ENCODE measurements at places on chromosomes 3 and 15.

DNA sequence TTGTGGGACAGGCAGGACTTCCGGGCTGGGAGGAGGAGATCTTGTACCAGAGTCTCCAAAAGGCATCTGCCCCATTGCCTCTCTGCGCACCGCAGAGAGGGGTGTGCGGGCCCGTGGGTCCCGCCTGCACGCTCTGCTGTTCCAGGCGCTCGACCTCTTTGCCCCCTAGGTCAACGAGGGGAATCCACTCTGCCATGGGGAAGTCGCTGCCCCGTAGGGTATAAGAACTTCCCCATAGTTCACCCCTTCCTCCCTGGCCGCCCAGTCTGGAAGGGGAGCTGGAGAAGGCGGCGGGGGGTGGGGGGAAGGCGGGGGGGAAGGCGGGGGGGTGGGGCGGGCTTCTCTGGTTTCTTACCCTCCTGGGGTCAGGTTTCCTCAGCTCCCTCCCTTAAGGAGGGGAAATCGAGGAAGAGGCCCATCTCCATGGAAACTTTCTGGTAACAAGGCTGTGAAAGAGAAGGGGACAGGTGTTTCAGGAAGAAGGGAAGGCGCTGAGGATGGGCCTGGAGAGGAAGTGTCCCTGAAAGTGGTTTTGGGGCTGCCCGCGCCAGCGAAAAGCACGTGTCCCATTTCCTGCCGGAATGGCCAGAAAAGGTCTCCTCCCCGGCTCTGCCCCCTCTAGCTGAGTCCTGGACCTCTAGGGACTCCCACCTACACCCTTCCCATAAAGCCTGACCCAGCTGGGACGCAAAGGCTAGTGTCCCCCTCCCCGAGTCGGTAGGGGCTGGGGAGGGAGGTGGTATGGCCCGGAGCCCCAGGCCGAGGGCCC, 27.5 kb downstream of the NR1I2 start:
- no peak for DNase-seq

GRCh38 chr15:88803241-88803919, at the start of gene ACAN:
Gene ACAN, plus strand, starts transcription at chr15:88803436. Its CDS starts 32,771 bp downstream, at chr15:88836207.
- DNase-seq = no peak

DNA sequence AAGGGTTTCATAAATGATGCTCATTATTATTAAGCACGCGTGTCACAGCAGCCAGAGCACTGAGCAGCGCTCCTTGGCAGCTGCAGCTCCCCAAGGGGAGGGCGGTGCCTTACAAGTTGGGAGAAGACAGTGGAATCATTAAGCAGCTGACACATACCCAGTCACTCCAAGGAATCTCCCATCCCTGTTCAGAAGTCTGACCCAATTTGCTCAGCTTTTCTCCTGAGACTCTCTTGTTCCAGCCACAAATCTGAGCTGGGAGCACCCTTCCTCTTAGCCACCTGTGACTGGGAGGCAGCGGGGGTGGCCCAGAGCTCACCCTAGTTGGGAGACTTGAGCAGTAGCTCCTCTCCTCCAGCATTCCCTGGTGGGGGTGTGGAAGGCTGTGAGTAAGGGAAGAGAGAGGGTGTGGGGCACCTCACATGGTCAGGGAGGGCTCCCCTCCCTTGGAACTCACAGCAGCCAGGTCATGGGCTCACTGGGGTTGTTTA, 64.3 kb downstream of the DUT start:
- no peak for DNase-seq

DNA sequence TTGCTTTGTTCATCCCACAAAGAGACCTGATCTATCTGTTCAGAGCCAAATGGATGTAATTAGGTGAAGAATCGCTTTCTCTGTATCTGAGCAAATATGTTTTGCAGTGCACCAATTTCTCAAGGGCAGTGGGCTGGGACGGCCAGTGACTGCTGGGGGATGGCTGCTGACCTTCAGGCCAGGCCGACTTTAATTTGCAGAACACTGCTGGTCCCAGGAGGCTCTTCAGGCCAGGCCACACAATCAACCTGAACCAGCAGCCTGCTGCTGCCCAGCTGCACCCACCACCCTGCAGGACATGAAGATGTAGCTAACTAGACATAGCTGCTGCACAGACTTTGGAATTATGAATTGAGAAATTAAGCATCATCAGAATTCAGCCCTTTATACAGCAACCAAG, 194.4 kb upstream of the ONECUT1 start:
- no peak for DNase-seq

DNA sequence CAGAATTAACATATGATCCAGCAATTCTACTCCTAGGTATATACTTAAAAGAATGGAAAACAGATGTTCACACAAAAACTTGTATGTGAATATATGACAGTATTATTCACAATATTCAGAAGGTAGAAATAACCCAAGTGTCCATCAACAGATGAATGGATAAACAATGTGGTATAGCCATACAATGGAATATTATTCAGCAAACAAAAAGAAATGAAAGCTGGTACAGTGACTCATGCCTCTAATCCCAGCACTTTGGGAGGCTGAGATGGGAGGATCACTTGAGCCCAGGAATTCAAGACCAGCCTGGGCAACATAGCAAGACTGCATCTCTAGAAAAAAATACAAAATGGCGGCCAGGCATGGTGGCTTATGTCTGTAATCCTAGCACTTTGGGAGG, 129.4 kb downstream of the RBPMS2 start:
- DNase-seq = no peak

GRCh38 chr15:45162771-45163507, 24.8 kb downstream of the SHF start:
- DNase-seq = peak; percentile 68

DNA sequence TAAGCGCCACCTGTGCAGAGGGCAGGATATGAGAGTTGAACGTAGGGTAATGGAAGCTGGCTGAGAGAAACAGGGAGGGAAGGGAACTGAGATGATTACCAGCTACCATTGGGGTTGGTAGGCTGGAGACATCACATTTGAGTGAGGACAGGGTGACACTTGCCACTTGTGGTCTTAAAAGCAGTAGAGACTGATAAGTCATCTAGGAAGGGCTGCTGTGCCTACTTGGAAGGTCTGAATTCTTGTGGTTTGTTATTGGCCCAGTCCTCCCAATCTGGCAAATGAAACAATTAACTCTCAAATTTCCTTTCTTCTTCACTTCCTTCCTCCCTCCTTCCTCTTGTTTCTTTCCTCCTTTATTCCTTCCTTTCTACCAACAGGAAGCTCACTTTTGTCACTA, 46.8 kb downstream of the COL6A5 start:
- DNase-seq = no peak

- no peak for DNase-seq
Measured at GRCh38 chr3:40720863-40721262, 196.1 kb downstream of the ZNF621 start.

GRCh38 chr15:93366387-93367100, 277.5 kb upstream of the RGMA start:
- DNase-seq = no peak

All from RCC 7860 (cell line).